RWPE2 (cell line): ENCODE measurements at places on chromosomes 5 and 9.

GRCh38 chr9:124296094-124296493 is 38.3 kb downstream of the NEK6 start:
- no peak for DNase-seq

GRCh38 chr9:16619914-16620520 is 250.5 kb downstream of the BNC2 start:
- no peak for DNase-seq

DNA sequence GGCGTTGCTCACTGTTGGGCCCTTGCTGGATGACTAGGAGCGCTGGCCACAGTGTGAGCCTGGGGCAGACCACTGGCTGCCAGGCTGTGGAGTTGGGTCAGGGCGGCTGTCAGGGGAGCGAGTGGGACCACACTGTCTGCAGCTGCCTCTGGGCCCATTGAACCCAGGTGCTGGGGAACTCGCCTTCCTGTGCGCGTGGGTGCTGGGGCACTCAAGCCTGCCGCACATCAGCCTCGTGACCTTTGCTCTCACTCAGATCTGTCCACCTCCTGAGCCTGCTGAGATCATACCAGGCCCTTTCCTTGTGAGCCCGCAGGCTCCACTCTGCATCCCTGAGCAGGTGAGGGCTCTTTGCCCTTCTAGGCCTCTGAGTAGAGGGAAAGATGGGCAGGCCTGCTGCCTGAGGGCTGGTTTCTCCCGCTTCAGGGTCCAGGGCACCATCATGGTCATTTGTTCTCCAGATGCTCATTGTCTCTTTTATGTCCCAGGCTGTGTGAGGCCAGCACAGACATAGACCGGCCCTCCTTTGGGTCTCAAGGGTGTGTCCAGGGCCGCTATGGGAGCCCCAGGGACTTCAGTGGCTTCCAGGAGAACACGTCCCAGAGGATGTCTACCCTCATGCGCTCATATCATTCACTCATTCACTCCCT is 26.5 kb downstream of the WNK2 start:
- DNase-seq = peak; percentile 40

GRCh38 chr5:149865746-149866145 is 78.8 kb downstream of the PDE6A start:
- no peak for DNase-seq

GRCh38 chr5:132132138-132132537 is 58.5 kb downstream of the CSF2 start:
- no peak for DNase-seq

GRCh38 chr9:129414377-129414992 is 206.4 kb downstream of the C9orf50 start:
- no peak for DNase-seq
